ENCODE measurements at places on chromosomes 12 and 14.

DNA sequence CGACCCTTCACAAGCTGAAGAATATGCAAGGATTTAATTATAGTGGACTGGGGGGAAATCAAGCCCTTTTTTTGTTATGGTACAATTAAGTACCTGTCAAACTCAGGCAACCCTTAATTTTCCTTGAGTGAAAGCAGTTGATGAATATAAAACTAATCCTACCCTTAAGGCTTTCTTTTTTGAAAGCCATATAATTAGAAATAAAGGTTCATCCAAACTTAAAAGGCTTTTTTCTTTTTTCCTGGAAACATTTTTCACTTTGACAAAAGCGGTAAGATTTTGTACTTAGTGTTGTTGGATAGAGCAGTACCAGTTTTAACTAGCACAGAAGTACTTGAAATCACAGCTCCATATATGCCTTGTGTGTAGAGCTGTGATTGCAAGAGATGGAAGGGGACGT, 91.9 kb upstream of the MANSC4 start:
- no peak for DNase-seq

DNA sequence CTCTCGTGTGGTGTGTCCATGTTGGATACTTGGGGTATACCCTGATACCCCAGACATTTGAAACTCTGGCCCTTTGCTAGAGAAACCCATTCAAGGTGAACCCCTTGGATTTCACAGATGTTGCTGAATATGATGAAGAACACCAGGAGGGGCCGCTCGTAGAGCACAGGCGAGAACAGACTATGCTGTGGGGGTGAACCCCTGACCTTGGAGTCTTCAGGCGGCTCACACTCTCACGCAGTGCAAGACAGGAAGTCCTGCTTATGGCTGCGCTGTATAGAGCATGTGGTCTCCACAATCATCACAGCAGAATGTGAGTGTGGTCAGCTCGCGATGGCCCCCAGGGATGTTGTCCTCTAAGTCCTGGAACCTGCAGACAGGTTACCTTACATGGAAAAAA, 60.4 kb downstream of the SLC15A4 start:
- DNase-seq: no peak

GRCh38 chr12:50725011-50725942, 38.6 kb upstream of the ATF1 start:
- DNase-seq: no peak

DNA sequence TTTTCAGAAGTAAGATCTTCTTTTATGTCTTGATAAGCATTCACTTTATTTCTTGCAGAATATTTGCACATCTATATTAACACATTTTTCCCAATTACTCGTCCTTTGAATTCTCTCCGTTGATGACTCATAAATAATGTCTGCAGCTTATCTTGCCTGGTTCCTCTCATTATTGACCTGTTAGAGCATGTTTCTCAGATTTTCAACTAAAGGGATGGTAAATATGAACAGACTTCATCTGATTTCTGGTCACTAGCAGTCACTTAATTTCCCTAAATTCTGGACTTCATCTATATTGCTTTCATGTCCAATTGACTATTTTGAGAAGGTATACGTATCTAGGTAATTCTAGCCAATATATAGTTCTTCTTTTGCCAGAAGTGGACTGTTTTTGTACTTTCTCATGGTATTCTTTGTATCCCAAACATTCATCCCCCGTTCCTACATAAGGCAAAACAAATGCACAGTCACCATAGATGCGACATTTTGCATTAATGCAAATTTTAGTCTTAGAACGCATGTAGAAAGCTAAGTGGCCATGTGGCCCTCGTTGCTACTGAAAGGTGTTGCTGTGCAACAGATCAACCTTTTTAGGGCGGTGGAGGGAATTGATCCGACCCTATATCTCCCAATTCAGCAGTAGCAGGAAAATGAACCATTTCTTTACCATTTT, 6.2 kb downstream of the PIK3C2G start:
- no peak for DNase-seq

- no peak for DNase-seq
These were observed 79.8 kb downstream of the MYRFL start for GRCh38 chr12:69904777-69905176.

GRCh38 chr14:37142835-37143401, 29.5 kb downstream of the SLC25A21 start:
- no peak for DNase-seq

GRCh38 chr14:90815822-90816662, at the start of gene TTC7B:
TSS of gene TTC7B (minus strand) at chr14:90816430. CDS start at chr14:90816295, 135 bp downstream.
- peak; percentile 40 for DNase-seq

DNA sequence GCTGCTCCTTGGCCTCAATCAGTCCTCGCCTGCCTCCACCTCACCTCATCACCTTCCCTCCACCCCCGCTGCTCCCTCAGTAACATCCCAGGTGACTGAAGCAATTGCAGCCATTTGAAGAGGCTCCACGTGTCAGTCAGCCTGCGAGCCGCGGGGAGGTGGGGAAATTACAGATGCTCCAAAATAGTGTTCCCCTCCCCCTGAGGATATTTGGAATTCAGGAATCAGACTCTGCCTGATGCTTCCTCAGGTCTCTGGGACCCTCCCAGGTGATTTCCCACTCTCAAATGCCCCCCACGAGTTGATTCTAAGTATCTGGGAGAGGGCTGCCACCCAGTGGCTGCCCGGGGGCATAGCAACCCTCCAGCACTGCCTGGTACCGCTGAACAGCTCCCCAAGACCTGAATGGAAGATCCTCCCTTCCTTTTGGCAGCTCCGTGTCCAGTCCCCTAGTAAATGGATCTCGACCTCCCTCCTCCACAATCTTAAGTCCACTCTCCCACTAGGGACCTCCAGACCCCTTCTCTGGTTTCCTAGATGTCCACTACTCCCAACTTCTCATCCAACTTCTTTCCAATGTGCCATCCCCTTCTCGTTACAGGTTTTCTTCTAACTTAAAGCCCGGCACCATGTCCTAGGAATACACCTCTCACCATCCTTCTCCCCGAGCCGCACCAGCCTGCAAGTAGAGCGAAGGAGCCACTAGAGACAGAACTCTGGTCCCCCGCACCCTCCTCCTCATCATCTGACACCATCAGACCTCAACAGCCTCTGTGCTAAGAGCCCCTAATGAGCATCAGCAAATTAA, 1.4 kb upstream of the ASIC1 start:
- peak; percentile 66 for DNase-seq

- DNase-seq: no peak
These were observed 82.4 kb downstream of the CRADD start for GRCh38 chr12:93759512-93760081.

DNA sequence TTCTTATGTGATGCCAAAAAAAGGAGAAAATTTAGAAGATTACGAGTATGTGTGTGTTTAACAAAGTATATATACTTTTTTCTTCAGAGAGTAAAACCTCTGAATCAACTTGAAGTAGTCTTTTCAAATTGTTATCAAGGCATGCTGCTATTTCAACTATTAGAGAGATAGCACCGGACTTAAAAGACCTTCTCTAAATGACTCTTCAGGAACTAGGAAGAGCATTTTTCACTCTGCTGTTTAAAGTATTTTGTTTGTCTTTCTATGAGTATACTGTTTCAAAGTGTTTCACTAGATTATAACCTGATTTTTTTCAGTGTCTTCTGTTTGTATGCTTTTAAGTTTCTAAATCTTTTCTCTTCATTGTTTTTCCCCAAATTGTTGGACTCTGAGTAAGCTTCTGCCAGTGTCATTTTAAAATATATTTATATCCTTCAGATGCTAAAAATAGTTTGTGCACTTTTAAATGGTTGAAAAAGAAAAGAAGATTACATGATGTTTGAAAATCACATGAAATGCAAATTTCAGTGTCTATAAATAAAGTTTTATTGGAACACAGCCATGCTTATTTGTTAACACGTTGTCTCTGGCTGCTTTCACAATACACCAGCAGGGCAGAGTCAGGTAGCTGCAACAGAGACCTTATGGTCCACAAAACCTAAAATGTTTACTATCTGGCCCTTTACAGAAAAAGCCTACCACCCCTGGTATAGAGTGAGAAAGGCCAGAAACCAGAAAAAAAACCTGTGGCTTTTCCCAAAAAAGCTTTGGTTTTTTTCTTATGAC, 21.3 kb downstream of the CRADD start:
- DNase-seq: no peak

DNA sequence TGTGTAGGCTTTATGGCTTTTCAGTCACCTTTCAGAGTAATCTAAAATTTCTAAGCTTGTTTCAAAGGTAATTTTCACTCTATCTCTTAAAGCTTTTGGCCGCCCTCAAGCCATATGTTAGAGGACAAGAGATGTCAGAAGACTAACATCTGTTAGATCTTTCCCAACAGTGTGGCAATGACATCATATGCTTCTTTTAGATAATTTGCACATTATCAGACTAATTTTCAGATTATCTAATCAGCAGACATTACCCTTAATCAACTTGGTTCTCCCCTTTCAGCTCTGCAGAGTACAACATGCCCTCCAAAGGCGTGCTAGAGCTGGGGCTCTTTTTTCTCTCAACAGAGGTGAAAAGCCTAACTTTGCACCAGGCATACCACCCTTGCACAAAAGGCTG, 207.1 kb downstream of the DPF3 start:
- DNase-seq: no peak

DNA sequence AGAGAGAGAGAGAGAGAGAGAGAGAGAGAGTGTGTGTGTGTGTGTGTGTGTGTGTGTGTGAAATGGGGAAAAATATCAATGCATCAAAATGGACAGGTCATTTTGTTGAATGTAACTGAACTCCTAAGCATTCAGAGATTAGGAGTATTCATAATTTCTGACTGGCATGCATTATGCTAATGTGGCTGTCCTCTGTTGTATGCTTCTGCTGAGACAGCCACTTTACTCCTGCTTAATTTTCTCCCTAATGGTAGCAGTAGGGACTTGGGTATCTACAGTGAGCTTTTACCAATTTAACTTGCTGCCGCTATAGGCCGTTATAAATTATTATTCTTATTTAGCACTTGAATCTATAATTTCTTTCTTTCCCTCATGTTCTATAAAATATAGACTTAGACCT, 924.8 kb downstream of the NRXN3 start:
- no peak for DNase-seq

DNA sequence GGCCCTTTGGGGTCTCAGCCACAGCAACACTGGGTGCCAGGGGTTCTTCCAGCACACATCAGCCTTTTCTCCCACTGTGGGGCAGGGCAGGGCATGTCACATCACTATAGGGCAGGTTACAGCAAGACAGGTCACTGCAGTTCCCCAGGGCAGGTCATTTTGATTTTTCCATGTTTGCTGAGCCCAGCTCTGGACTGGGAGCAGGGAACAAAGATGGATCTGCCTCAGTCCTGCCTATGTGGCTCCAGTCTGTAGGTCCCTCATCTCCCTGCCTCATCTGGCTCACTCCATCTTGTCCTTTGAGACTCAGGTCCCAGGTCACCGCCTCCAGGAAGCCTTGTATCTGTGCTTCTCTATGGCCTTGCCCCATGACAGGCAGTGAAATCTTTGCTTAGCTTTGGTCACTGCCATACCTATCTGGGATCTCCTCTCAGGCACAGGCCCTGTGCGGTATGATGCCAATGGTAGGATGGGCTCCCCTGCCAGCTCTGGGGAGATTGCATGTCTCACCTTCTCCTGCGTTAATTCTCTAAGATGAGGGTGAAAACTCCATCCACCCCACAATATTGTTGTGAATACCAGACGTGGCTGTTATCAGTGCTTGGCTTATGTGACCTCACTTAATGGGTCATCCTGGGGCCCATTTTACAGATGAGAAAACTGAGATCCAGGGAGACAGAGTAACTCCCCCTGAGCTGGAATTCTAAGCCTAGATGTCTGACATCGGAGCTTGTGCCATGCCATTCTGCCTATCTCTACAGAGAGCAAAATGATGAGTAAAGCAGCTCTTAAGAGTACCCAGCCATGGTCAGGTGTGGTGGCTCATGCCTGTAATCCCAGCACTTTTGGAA, 1.5 kb downstream of the SERPINA6 start:
- no peak for DNase-seq

DNA sequence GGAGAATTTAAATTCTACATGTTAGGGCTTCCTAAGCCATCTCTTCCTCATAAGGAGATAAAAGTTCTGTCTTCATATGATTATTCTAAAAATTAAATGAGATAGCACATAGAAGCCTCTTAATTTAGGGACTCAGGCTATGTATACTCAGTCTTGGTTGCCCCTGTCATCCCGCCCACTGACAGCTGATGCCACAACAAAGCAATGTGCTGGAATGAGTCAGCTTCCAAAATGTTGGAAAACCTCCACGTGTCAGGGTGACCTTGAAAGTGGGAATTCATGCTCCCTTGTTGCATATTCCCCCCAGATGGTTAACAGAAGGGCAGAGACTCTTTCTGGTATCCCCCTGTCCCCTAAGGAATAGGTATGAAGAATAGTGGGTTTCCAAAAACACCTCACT, 238.0 kb upstream of the DDHD1 start:
- DNase-seq: no peak

- DNase-seq: no peak
These were observed 62.8 kb downstream of the HRK start for GRCh38 chr12:116818341-116818856.

DNA sequence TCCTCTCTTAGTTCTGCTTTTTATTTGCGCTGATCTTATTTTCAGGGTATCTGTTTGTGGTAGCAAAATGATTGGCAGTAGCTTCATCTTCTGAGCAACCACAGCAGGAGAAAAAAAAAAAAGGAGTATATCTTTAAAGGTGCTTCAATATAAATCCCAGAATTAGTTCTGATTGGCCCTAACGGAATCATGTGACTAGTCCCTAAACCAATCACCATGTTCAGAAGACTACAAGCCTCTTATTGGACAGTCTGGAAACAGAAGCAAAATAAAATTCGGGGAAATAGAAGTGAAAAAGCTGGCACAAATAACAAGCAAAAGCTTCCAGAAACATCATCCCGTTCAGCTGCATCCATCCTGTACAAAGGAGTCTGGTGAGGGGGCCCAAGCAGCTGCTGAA, 49.9 kb upstream of the PTPRO start:
- DNase-seq: no peak

DNA sequence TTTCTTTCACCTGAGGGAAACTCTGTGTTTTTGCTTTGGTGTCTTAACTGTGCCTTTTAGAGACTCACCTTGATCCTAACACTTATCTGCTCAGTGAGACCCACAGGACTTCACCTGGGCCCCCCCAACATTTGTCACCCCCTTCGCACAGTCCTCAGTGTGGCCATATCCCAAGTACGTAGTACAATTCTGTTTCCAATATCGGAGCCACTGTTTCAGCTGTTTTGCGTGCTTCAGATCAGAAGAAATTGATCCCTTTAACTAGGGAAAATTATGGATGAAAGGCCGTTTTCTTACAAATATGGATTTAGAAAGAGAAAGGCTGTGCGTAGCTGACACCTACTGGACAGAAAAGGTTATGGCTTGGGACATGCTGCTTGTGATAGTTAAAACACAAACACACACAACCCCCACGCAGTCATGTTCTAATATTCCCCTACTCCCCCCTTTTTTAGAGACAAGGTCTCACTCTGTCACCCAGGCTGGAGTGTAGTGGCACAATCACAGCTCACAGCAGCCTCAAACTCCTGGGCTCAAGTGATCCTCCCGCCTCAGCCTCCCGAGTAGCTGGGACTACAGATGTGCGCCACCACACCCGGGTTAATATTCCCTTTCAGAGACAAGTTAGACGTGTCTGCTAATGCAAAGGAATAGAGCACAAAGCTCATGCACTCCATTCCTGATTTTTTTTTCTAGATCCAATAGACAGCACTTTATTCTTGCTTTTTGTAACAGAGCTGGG, 3.6 kb upstream of the SLC7A8 start:
- DNase-seq: no peak
